Stimulated activated CD8-positive, alpha-beta memory T cell treated with anti-CD3 and anti-CD28 coated beads, Interleukin-4, amount 100 ng/mL, for 1 hour (primary cell): ENCODE measurements at places on chromosomes 16 and 17.

GRCh38 chr17:535198-535597, 179.4 kb downstream of the VPS53 start:
- DNase-seq = no peak

GRCh38 chr16:9092282-9092977, 986 bp downstream of the HAPSTR1 start:
- no peak for DNase-seq

GRCh38 chr17:30344283-30345088, 10.6 kb upstream of the TMIGD1 start:
- no peak for DNase-seq

DNA sequence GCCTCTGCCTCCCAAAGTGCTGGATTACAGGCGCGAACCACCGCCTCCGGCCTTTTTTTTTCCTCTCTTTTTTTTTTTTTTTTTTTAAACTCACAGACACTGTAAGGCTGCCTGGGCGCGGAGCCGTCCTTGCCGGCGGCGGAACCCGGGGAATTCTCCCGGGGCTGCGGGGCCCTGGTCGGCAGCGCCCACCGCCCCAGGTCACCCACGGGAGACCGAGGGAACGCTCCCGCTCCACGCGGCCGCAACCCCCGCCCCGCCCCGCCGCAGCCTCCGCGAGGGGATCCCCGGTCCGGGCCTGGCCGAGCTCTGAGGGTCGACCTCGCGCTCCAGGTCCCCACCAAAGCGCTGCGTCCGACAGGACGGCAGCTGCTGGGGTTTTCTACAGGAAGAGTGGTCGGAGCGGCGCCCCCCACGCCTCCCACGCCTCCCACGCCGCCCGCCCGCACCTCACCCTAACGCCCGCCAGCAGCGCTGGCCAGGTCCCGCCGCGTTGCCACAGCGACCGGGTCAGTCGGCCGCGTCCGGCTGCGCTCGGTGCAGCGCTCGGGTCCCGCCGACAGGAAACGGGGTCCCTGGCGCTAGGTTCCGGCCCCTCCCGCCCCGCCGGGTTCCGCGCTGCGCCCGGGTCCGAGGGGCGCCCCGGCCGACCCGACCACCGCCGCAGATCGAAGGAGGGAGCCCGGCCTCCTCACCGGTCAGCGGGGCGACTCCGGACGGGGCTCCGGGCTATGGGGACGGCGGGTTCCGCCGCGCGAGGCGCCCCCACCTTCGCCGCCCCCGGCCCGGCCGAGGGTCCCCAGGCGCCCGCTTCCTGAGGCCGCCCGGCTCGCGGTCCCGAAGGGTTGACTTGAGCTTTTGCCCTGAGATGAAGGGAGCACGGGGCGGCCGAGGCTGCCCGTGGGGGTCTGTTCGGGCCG, at the start of gene CCDC57:
CCDC57 (minus strand) TSS at position 512 of the 920 bp plus-strand sequence. CDS start 10,898 bp downstream, outside the sequence.
- no peak for DNase-seq

GRCh38 chr17:51346218-51346982, 86.1 kb downstream of the UTP18 start:
- no peak for DNase-seq
